SJCRH30 (cell line): ENCODE measurements at places on chromosomes 12 and 14. TPM values are rescaled to one million over a fixed set of nuclear protein-coding genes. Genes with fewer than 3 reads are reported as not detected.

The DIO2 gene
- total RNA-seq = 14.0 and 16.0 TPM in 2 replicates

DNA sequence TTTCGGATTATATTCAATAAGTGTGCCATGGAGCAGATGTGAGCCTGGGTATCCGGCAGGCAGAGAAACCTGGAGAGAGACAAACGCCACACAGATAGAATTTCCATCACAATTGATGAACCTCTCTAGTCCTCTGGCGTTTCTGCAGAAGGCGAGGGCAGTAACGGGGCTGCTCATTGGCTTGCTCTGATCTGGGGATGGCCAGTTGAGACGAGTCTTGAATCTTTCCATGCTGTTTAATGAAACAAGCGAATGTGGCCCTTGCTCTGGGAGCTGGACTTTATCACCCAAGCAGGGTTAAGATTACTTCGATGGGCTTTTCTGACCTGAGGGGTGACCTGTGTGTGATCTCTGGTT lies 42.4 kb upstream of the CLMN start:
- no peak for DNase-seq

GRCh38 chr14:103846097-103846496 lies 1.3 kb downstream of the PPP1R13B start:
- no peak for DNase-seq

- no peak for DNase-seq
These were observed 123.6 kb downstream of the BTG1 start for GRCh38 chr12:92022093-92022492.
